NCI-H460 (cell line): ENCODE measurements at places on chromosomes 3 and 15.
A peak's percentile ranks its signal among the peaks of the same experiment; 100 is the strongest.

DNA sequence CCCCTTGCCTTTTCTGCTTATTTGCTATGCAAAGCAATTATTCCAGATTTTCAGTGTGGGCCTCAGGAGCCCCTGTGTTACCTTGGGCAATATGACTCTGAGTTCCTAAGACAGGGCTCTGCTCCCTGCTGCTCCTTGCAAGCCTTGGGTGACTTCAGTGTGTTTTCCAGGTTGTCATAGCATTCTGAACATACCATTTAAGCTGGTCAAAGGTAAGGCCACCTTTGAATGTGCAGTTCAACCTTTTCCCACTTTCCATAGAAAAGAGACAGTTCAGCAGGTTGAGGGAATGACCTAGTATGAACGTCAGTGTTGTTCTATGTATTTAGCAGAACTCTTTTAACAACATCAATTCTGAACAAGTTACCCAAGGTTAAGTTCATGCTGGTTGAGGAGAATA lies 302.2 kb downstream of the PTPRG start:
- DNase-seq: no peak

GRCh38 chr3:153195349-153195879 lies 33.4 kb downstream of the RAP2B start:
- DNase-seq: no peak

- DNase-seq: peak; percentile 4
These were observed 35.9 kb downstream of the SATB1 start for GRCh38 chr3:18389108-18389733.

DNA sequence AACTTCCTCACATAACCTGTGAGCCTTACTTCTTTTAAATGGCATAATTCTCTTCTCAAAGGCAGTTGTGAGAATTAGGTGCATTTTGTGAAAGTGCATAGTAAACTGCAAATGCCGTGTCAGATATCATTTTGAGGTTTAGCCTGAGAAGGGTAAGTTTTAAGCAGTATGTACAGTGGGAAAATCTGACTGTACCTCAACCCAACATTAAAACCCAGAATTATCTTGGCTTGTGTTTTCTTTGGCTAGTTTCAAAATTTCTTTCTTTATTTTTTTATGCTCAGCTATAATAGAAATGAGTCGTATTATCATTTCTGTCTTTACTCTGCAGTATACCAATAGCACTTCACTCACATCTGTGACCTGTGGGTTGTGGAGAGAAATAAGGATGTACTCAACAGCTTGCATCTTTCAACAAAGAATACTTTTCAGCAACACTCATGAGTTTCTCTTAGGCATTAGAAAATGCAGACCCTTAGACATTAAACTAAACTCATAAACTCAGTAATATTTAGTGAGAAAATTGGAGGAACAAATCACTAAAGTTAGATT lies 65.7 kb downstream of the RASA2 start:
- DNase-seq: no peak

- DNase-seq: no peak
These were observed 38.6 kb downstream of the SSR3 start for GRCh38 chr3:156516284-156516683.

- DNase-seq: no peak
These were observed 474.7 kb upstream of the IL12A start for GRCh38 chr3:159513867-159514380.

- no peak for DNase-seq
These were observed 1.7 kb downstream of the SKIL start for GRCh38 chr3:170359178-170359704.

GRCh38 chr3:47583320-47584075 lies 4.8 kb upstream of the CSPG5 start:
- DNase-seq: no peak

- DNase-seq: no peak
These were observed 51.6 kb downstream of the TP53BP1 start for GRCh38 chr15:43441316-43441715.

- no peak for DNase-seq
These were observed 902 bp downstream of the P2RY13 start for GRCh38 chr3:151328298-151328995.

DNA sequence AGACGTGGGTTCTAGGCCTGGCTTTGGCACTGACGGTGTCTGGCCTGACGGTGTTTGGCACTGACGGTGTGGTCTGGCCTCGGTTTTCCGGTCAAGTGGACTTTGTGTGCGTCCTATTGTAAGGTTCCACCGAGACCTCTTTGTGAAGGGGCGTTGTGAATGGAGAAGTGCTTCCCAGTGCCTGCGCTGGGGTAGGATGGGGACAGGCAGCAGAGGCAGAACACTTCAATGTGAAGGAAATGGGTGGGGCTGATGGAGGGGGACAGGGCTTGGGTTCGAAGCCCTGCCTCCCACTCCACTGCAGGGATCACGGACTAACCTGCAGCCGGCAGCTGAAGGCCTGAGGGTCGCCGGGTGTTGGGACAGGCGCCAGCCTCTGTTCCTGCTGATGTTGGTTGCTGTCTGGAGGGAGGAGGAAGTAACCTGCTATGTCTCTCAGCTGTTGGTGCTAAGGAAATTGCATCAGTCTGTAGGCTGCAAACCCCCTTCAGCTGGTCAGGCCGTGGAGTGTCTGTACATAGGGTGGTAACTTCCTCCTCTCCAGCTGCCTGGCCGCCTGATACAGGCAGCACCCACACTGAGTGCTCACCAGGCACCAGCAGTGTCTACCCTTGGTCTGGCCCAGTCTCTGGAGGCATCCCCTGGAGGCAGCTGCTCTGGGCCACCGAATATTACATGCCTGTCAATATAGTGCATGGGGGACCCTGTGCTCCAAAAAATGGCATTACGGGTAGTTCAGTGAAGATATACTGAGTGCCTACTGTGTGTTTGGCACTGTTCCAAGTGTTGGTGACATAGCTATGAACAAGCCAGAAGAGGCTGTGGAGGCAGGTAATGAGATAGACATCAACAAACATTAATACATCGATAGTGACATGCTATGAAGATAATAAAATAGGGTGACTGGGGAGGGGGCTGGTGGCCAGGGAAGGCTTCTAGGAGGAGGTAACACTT lies 1.1 kb downstream of the TM6SF1 start:
- DNase-seq: no peak

DNA sequence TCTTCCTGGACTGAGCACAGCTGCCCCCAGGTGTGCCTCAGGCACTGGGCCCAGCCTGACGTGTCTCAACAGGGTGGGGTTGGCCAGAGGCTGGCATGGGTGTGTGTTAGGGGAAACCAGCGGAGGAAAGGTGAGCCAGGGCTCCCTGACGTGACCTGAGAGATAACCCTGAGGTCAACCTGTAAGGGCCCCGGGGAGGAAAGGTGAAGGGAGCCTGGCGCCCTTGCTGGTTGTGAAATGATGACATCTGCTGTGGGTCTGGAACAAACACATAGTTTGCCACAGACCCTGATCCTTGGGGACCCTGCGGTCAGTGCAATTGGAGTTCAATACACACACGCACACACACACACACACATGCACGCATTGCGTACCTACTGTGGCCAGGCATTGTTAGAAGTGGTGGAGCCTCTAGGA lies 100.2 kb upstream of the TLE3 start:
- DNase-seq: no peak

DNA sequence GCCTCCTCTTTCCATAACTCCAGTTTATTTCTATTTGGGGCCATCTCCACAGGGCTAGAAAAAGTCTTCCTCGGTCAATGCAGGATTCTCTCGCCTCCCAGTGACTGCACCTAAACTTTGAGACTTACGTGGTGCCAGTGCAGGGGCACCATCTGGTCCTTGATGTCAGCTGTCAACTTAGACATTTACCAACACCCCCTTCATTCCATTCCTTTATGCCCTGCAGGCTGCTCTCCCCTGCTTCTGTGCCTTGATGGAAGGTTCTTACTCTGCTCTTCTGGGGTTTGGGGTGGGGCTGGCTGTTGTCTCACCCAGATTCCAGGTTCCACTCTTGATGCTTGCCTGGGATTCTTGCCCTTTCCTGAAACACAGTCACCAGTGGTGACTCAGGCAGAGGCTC lies 101.8 kb downstream of the ST8SIA2 start:
- no peak for DNase-seq

DNA sequence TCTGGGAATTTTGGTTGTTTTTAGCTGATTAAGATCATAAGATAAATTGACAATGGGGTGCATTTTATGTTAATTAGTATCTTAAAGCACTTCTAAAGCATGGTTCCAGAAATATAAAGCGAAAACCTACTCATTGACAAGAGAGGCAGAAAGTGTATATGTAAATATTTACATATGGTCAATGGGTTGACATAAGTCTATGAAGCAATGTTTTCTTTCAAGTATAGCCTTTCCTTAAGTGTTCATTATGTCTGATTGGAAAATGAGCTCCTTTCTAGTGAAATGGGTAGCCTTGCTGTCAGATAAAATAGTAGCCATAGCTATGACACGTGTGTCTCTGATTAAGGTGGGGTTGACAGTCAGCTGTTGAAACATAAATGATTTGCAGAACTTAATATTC lies 365.2 kb upstream of the AGTR1 start:
- DNase-seq: no peak

DNA sequence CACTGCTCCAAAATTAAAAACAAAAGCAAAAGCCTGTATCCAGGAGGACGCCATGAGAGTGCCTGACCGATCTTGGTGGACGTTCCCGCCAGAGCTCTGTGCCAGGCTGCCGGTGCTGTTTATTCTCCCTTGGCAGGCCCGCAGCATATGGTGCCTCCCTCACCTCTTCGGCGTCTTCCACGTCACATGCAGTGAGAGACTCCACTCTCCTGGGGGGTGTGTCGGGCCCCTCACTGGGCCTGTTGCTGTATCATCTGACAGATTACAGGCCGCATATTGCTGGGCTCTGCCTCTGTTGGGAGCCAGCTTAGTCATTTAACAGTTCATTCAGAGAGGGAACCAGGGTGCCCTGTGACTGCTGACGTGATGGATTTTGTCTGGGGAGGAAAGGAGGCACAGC lies 86.4 kb upstream of the ARRDC4 start:
- DNase-seq: no peak

GRCh38 chr3:37537914-37538691 lies 323.6 kb upstream of the CTDSPL start:
- DNase-seq: no peak

DNA sequence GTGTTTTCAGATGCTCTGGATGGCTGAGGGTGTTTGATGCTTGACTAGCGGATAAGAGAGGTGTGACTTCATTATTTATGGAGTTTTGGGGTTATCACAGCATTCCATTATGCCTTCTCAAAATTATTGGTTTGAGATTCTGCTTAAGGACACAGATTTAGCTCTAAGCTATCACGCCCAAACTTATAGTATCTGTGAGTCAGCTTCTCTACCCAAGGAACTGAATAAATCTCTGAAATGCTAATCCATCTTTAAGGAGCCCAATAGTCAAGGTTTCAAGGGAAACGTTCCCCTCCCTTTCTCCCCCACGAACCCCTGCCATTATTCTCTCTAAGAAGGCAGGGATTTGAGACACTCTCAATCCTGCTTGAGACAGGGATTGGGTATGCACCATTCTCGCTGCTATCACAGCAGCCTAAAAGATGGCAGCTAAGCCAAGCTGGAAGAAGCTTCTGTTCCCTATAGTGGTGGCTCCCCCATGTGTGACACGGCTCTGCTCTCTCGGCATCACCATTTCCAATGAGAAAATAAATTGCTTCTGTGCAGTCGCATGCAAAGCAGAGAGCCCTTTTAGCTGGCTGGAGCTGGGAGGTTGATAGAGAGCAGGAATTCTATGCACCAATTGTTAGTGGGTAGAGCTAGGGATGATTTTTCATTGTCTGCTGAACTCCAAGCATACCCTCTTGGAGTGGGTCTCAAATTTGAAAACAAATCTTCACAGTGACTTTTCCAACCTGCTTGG lies 151.1 kb downstream of the IL20RB start:
- DNase-seq: no peak

- no peak for DNase-seq
These were observed 108.0 kb downstream of the SERPINI1 start for GRCh38 chr3:167843481-167843880.

- DNase-seq: no peak
These were observed 41.1 kb downstream of the NGRN start for GRCh38 chr15:90306560-90306959.

DNA sequence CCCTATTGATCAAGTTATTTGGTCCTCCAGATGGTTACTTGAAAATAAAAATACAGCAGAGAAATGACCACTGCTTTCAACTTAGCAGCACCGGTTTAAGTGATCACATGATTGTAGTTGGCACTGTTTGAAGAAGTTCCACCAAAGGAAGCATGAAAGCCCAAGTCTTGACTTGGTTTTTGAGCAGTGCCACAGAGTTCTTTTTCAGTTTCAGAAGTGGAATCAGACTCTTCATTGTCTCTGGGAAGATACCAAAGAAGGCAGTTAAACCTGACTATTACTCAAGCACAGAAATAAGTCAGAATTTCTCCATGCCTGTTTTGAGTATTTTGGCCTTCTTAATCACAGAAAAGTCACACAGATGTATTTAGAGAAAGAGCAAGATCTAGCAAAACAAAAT lies 66.7 kb downstream of the BBX start:
- no peak for DNase-seq

DNA sequence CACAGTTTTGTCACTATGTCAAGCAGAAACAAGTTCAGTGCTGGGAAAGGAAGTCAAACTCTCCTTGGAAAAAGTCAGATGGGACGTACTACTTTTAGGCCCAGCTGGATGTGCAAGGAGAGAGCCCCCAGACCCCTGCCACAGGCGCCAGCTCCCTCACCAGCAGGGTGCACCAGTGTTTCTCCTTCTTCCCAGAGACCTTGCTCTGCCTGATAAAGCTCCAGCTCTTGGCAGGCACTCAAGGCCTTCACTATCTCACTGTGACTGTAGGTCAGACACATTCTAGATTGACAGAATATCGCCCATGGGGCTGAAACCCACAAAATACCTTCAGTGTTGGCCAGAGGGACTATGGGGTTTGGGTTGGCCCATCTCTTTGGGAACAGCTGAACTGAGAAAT lies 54.8 kb upstream of the CHRNB4 start:
- no peak for DNase-seq
